RKO (cell line): ENCODE measurements at places on chromosomes 16 and 17.

DNA sequence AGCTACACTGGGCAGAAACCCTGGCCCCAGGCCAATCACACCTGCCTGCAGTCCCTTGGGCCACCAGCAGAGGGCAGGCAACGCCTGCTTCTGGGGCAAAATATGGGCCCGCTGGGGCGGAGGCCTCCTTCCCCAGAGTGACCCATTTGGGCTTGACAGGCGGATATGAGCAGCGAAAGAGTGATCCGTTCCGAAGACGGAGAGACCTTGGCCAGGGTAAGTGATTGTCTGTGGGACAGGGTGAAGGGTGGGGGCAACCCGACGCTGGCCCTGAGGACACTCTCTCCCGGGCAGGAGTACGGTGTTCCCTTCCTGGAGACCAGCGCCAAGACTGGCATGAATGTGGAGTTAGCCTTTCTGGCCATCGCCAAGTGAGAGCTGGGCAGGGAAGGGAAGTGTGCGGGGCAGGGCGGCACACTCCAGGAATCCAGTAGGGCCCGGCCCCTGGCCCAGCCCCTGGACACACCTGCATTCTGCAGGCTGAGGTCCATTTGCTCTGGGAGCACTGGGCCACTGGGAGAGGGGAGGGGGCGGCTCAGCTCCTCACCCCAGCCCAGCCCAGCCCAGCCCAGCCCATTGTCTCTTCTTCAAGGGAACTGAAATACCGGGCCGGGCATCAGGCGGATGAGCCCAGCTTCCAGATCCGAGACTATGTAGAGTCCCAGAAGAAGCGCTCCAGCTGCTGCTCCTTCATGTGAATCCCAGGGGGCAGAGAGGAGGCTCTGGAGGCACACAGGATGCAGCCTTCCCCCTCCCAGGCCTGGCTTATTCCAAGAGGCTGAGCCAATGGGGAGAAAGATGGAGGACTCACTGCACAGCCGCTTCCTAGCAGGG is 3.5 kb upstream of the NHERF1 start:
- peak; percentile 63 for DNase-seq

GRCh38 chr16:4847774-4848587 is 700 bp downstream of the UBN1 start:
- DNase-seq = peak; percentile 83

- DNase-seq = no peak
These were observed 29.1 kb downstream of the CIBAR2 start for GRCh38 chr16:85083051-85083639.

GRCh38 chr16:24471561-24472350 is 67.6 kb upstream of the RBBP6 start:
- DNase-seq = no peak

DNA sequence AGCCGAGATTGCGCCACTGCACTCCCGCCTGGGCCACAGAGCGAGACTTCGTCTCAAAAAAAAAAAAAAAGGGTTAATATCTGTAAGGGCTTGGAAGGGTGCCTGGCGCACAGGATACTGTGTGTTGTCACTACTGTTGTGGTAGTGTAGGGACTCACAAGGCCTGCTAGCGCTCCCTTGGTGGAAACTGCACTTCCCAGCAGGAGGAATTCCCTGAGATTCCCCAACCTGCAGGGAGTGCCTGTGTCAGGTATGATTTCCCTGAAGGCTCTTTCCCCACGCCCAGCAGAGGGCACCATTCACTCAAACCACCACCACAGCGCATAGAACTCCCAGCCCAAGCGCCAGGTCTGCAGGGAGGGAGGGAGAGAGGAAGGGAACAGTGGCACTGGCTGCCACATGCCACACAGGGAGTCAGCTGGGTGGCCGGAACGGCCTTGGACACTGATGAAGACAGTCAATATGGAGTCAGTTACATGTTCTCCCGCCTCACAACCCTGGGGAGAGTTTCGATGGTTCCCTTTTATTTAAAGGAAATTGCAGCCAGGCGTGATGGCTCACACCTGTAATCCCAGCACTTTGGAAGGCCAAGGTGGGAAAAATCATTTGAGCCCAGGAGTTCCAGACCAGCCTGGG is 32.7 kb upstream of the CDH1 start:
- DNase-seq = peak; percentile 61

DNA sequence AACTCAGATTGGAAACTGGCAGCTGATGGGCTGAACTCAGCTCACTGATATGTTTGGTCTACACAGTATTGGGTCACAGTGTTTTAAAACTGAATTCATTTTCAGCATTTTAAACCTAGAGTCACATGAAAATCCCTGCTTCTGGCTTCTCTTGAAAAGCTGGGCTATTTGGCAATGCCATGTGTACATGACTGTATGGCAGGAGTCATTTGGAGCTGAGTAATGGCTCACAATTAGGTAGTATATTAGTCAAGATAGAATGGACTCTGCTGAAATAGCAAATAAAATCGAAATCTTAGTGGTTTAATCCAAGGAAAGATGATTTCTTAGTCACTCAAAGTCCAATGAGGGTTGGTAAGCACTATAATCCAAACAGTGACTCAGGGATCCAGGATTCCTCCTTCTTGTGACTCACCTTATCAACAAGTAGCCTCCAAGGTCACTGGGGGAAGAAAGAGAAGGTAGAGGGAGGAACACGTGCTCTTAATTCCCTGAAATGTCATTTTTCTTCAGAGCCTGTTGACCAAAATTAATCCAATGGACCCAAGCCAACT is 13.9 kb upstream of the PMP22 start:
- DNase-seq = peak; percentile 88

DNA sequence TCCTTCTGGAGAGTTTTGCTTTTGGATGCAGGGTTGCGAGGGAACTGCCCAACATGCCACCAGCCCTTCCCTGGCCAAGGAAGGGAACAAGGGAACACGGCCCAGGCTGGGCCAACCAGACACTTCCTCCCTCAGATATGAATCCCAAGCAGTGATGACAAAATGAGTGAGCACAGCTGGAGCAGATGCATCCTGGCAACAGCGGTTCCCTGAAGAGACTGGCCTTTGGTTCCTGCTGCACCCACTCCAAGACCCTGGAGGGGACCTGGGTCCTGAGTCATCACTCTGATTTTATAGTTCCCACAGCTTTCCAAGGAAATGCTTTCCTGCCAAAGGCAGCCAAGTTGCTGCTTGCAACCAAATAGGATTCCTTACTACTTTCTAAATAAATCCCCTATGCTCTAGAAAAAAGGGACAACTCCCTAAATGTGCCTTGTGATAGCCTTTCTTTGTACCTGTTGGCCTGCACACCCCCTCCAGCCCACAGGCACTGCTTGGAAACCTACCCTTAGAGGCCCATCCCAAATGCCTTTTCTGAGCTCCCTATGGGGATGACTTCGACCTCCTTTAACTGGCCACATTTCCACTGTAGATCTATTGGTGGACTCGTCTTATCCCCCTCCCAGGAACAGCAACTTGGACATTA is 5.3 kb downstream of the ST3GAL2 start:
- DNase-seq = no peak

- no peak for DNase-seq
These were observed 150.1 kb downstream of the ITFG1 start for GRCh38 chr16:47310792-47311211.

DNA sequence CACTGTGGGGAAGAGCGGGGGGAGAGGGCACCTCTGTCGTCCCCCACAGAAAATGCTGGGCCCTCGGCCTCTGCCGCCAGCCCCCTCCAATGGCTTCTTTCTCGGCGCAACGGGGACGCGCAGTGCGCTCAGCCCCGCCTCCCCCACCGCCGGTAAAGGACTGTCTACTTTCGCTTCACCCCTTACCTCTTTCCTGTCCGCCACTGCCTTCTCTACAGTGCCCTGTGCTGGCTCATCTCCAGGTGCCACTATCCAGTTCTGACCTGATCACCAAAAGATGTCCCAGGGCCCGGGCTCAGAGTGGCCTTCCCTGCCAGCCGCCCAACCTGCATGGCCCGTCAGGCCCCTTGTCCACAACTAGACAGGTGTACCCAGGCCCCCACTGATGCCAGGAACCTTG is 7.3 kb downstream of the ENDOV start:
- DNase-seq = no peak
